ENCODE measurements at places on chromosomes 16 and 17.

- DNase-seq: no peak
These were observed 88.9 kb downstream of the ASIC2 start for GRCh38 chr17:33204156-33204555.

- DNase-seq: no peak
These were observed 58.3 kb downstream of the TNRC6C start for GRCh38 chr17:78016852-78017251.

GRCh38 chr17:63785556-63785955 is 11.6 kb downstream of the DDX42 start:
- no peak for DNase-seq

DNA sequence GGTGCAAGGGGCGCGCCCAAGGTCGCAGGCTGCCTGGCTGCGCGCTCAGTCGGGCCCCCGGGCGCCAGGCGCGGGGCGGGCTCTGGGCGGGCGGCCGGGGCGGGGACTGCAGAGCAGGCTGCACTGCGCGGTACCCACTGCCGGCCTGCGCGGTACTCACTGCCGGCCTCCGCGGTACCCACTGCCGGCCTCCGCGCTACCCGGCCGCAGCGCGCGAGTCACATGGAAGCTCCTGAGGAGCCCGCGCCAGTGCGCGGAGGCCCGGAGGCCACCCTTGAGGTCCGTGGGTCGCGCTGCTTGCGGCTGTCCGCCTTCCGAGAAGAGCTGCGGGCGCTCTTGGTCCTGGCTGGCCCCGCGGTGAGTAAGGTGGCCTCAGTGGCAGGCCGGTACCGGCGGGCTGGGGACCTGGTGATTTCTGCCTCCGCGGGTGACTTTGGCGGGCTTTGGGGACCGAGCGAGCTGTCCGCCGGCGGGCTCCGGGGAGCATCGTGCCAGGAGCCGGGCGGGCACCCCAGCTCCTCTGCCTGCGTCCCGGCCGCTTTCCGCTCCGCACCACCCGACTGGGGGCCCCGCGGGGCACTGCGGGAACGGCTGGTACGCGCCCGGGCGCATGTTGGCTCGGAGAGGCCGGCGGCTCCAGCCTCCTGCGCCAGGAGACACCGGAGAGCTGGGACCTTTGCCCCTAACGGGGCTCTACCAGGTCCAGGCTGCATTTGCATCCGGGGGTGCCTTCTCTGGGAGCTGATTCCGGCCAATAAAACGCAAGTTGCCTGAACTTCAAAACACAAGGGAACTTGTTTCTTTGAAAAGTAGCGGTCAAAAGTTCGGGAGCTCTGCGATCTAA is at the start of gene SLC47A1:
Gene SLC47A1 (plus strand): TSS at position 137 of the 844 bp plus-strand sequence. CDS start 86 bp downstream, at position 223.
- no peak for DNase-seq

- DNase-seq: no peak
These were observed 17.2 kb upstream of the NUDT16L1 start for GRCh38 chr16:4675864-4676786.

DNA sequence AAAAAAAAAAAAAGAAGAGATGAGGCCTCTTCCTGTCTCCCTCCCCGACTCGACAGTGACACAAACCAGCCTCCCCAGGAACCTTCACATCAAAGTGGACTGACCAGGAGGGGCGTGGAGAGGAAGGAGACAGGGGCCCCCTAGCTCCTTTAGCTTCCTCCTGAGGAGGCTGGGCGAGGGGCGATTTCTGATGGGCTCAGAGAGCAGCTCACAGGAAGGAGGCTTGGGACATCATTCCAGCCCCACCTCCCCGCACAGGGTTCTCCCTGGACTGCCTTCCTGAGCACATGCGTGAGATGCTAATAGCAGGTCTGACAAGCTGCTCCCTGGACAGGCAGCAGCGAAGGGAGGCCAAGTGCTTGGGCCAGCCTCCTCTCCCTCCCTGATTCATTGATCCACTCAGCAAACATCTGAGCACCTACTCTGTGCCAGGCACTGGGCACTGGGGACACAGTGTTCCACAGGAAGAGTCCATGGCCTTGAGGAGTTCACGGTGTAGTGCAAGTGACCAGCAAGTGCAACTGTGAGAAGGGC is 14.4 kb upstream of the DOK4 start:
- DNase-seq: no peak

- no peak for DNase-seq
These were observed 31.7 kb downstream of the BMERB1 start for GRCh38 chr16:15466131-15466530.

GRCh38 chr17:17679748-17680147 is 1.5 kb upstream of the RAI1 start:
- DNase-seq: no peak

DNA sequence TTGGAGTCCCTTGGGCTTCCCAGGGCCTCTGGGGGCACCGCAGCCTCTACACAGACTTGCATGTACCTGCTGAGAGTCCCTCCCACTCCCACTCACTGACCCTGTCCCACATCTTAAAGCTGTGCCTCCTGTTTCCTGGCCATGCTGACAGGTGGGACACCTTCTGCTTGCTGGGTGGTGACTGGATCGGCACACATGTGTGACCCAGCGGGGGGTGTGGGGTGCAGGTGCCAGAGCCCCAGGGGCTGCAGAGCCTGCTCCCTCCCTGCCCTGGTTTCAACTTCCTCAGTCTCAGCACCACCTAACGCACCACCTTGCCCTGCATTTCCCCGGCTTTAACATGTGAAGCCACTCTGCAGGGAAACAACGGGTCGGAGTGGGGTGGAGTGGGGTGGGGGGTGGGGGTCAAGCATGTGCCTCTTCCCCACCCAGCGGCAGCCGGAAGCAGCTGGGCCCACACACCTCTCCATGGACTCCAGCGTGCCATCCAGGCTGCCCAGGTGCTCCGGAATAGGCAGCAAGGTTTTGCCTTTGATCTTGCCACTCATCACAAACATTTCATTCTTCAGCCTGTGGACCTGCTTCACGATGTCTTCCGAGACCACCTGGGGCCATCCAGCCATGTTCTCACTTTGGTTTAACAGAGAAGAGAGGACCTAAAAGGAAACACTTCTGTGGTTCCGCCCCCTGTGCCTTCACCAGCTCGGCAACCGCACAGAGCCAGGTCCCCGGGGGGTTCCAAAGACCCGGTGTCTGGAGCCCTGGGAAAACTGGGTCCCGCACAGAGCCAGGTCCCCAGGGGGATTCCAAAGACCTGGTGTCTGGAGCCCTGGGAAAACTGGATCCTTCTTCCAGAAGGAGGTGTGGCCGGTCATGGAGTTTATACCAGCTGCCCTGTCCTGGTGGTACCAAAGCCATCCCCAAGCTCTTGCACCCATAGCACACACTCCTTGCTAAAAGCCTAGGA is 4.7 kb downstream of the DNAH17 start:
- DNase-seq: no peak
